ENCODE measurements at places on chromosomes 1 and 21. TPM values are rescaled to one million over a fixed set of nuclear protein-coding genes. Genes with fewer than 3 reads are reported as not detected.
A peak's percentile ranks its signal among the peaks of the same experiment; 100 is the strongest.

GRCh38 chr1:211731456-211732292 lies 56.3 kb upstream of the NEK2 start:
- no peak overlapping the region for H3K4me3 ChIP-seq
- no peaks in the 10 kb centered on the region for H3K27me3 ChIP-seq
- H3K27ac ChIP-seq: no peak overlapping the region
- no peaks in the 10 kb centered on the region for H3K4me1 ChIP-seq
- no peak for DNase-seq
- no peaks in the 10 kb centered on the region for H3K36me3 ChIP-seq

DNA sequence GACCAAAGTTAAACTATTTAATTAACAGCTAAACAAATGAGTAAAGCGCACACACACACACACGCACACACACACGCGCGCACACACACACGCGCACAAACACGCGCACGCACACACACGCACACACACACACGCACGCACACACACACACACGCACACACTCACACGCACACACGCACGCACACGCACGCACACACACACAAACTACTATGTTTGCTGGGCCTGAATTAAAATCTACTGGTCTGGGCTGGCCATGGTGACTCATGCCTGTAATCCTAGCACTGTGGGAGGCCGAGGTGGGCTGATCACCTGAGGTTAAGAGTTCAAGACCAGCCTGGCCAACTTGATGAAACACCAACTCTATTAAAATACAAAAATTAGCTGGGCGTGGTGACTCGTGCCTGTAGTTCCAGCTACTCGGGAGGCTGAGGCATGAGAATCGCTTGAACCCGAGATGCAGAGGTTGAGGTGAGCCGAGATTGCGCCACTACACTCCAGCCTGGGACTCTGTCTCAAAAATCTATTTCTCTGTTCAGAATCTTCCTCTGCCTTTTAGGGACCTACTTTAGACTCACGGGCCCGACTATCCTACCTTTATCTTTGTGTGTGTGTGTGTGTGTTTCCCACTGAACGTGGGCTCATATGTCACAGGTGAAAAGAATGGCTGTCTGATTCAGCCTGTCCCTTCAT lies 37.5 kb upstream of the DNAJC11 start:
- H3K36me3 ChIP-seq: no peaks in the 10 kb centered on the region
- no peak overlapping the region for H3K27ac ChIP-seq
- no peak for DNase-seq
- no peaks in the 10 kb centered on the region for H3K27me3 ChIP-seq

GRCh38 chr1:107359472-107360241 lies 218.8 kb downstream of the NTNG1 start:
- no peaks in the 10 kb centered on the region for H3K27me3 ChIP-seq
- no peaks in the 10 kb centered on the region for H3K36me3 ChIP-seq
- no peaks in the 10 kb centered on the region for H3K4me1 ChIP-seq
- H3K27ac ChIP-seq: no peak overlapping the region
- DNase-seq: no peak
- no peak overlapping the region for H3K4me3 ChIP-seq

GRCh38 chr1:224592636-224593582 lies 23.2 kb upstream of the CNIH3 start:
- no peaks in the 10 kb centered on the region for H3K36me3 ChIP-seq
- no peaks in the 10 kb centered on the region for H3K27me3 ChIP-seq

DNA sequence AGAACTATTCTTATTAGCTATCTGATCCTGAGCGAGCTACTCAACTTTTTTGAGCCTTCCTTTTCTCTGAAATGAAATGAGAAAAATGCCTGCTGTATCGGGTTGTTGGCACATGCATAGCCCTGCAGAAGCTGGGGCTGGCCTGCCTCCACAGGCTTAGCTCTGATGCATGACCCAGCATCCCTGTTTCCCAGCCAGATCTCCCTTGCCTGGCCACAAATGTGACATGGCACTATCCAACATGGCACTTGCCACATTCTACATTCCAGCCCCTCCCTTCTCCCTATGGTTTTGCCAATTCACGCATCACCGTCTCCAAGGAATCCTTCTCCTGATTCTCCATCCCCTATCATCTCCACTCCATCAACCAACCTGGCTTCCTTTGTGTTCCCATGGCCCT lies 13.8 kb downstream of the RNU5D-1 start:
- no peaks in the 10 kb centered on the region for H3K27me3 ChIP-seq
- DNase-seq: no peak
- peak overlapping the region; percentile 54 for H3K4me3 ChIP-seq
- H3K4me1 ChIP-seq: peaks cover 68% of the 10 kb centered on the region
- H3K27ac ChIP-seq: no peak overlapping the region

DNA sequence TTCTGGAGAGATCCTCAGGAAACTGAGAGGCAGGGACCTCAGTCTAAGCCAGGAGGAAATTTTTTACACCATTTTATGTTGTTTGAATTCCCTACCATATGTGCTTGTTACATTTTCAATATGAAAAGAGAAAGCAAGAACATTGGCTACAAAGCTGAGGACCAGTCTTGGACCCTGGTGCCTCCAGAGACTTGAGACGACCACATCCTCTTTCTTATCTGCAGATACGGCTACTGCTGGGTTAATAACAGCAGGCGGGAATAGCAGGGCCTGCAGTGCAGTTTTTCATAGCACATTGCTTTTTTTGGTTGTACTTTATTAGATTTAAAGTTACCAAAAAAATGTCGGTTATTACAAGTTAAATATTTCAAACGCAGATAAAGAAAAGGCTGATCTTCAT lies 3.9 kb downstream of the KDM4A start:
- H3K27ac ChIP-seq: peak overlapping the region; percentile 35
- DNase-seq: no peak
- no peak overlapping the region for H3K4me3 ChIP-seq

- no peak for DNase-seq
- H3K27me3 ChIP-seq: peaks cover 6% of the 10 kb centered on the region
- H3K4me1 ChIP-seq: peaks cover 16% of the 10 kb centered on the region
- H3K36me3 ChIP-seq: peaks cover 2% of the 10 kb centered on the region
These were observed 36.9 kb upstream of the BACH1 start for GRCh38 chr21:29261555-29262540.

DNA sequence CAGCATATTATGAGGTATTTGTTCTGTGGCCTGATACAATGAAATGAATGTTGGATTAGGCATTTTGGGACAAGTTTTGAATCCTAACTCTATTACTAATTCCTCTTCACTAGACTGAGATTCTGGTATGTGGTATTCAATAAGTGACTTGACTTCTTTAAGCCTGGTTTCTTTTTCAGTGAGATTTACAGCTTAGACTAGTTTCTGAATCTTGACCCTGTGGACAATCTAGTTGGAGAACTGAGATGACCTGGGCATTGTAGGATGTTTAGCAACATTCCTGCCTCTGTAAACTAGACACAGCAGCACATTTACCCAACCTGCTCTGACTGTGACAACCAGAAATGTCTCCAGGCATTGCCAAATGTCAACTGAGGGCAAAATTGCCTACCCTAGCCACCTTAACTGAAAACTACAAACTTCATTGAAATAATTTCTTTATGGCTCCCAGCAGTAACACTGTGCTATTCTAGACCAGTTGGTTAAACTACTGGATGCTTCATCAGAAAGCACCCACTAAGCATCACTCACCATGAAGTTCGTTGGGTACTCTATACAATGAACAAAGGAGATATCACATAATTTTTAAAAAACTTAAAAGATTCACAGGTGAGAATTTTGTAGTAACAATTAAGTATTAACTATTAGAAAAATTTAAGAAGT lies 16.8 kb downstream of the PTPRC start:
- peak overlapping the region; percentile 76 for H3K4me3 ChIP-seq
- peak overlapping the region; percentile 99 for H3K27ac ChIP-seq
- H3K27me3 ChIP-seq: no peaks in the 10 kb centered on the region
- H3K4me1 ChIP-seq: peaks cover 88% of the 10 kb centered on the region
- no peak for DNase-seq
- peaks cover 8% of the 10 kb centered on the region for H3K36me3 ChIP-seq

GRCh38 chr1:224589006-224589405 lies 27.1 kb upstream of the CNIH3 start:
- H3K27ac ChIP-seq: no peak overlapping the region
- H3K4me1 ChIP-seq: no peaks in the 10 kb centered on the region
- no peak for DNase-seq
- H3K36me3 ChIP-seq: no peaks in the 10 kb centered on the region
- H3K4me3 ChIP-seq: no peak overlapping the region

- peak overlapping the region; percentile 94 for H3K27ac ChIP-seq
- no peak overlapping the region for H3K4me3 ChIP-seq
- no peaks in the 10 kb centered on the region for H3K27me3 ChIP-seq
- H3K4me1 ChIP-seq: peaks cover 27% of the 10 kb centered on the region
These were observed 70.7 kb downstream of the MTR start for GRCh38 chr1:236865818-236866155.

Gene PRRX1
- not detected for total RNA-seq

DNA sequence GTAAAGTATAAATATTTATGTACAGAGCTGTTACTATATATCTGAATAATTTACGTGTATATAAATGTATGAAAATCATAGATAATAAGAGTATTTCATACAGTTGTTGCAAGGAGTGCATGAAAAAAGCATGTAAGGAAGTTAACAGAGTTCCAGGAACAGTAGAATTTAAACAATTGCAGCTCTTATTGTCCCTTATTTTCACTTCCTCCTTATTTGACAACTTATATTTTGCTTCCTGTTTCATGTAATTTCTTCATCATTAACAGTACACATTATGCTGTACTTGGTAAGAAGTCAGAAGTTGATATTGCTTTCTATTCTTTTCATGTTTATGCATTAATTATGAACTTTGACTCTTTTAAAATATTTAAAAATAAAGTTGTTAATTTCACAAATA lies 681.5 kb downstream of the LRRIQ3 start:
- no peak overlapping the region for H3K4me3 ChIP-seq
- H3K4me1 ChIP-seq: no peaks in the 10 kb centered on the region
- no peak for DNase-seq
- no peaks in the 10 kb centered on the region for H3K27me3 ChIP-seq
- H3K36me3 ChIP-seq: no peaks in the 10 kb centered on the region
- no peak overlapping the region for H3K27ac ChIP-seq

DNA sequence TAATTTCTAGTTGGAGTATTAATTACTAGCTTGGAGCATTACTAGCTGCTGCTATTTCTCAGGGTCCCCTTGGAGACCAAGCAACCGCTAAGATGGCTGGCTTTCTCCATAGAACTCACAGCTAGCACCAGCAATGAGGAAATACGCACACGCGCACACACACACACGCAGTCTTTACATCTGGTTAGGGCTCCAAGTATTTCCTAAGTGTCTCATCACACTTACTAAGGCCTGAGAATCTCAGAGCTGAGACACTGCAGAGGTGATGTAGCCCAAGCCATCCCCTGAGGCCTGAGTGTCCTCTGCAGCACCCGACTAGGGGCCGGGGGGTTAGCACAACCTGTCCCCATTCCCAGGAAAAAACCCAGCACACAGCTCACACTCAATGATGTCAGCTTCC lies 42.5 kb downstream of the ITPKB start:
- DNase-seq: no peak
- H3K4me1 ChIP-seq: peaks cover 93% of the 10 kb centered on the region
- peak overlapping the region; percentile 68 for H3K4me3 ChIP-seq
- no peaks in the 10 kb centered on the region for H3K27me3 ChIP-seq

Gene TDRD5
- not detected for total RNA-seq

DNA sequence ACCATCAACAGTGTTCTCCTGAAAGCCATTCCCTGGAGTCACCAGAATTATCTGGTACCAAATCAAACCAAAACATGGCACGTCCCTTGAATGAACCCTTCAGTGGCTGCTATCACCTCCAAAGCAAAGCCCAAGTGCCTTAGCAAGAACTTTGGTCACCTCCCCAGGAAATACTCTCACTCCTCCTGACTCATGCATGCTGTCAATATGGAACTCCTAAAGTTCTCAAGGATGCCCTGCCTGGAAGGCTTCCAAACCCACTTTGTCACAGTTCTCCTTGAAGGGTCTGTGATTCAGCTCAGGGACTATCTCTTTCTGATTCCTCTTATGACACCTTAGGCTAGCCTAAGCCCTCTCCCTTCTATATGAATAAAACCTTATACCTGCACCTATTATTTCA lies 146.1 kb upstream of the RUNX1 start:
- peaks cover 13% of the 10 kb centered on the region for H3K36me3 ChIP-seq
- H3K27ac ChIP-seq: no peak overlapping the region
- no peak for DNase-seq
- no peaks in the 10 kb centered on the region for H3K27me3 ChIP-seq
- H3K4me3 ChIP-seq: no peak overlapping the region

Gene PLCH2
- 26.3 TPM for total RNA-seq

Gene CA6
- total RNA-seq: 1.6 TPM

DNA sequence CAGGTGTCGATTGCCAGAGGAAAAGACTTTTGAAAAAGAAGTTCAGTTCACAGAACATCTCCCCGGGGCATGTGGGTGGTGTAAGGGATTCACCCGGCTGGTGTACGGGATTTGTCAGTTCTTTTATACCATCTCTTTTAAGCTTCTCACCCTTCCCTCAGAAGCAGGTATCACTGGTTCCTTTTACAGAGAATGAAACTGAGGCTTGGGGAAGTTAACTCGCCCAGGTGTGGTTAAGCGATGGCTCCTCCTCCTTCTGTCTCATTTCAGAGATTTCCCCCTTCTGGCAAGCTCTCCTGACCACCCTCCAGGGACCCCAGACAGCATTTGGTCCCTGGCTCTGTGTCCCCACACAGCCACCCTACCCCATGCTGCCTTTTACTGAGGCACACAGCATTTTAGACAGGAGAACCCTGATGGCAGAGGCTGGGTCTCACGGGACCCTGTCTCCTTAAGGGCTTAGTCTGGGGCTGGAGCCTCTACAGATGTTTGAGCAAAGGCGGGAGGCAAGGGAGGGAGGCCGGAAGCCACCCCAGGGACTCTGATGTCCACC lies 2.8 kb upstream of the ECE1 start:
- H3K27ac ChIP-seq: peak overlapping the region; percentile 92
- peak; percentile 71 for DNase-seq
- peaks cover 2% of the 10 kb centered on the region for H3K36me3 ChIP-seq
- peaks cover 90% of the 10 kb centered on the region for H3K4me1 ChIP-seq
- H3K4me3 ChIP-seq: peak overlapping the region; percentile 91

GRCh38 chr1:92817986-92818764 lies 13.7 kb upstream of the RPL5 start:
- H3K4me3 ChIP-seq: no peak overlapping the region
- H3K27me3 ChIP-seq: peaks cover 13% of the 10 kb centered on the region
- no peaks in the 10 kb centered on the region for H3K36me3 ChIP-seq
- no peaks in the 10 kb centered on the region for H3K4me1 ChIP-seq
- peak; percentile 14 for DNase-seq

- no peaks in the 10 kb centered on the region for H3K36me3 ChIP-seq
- no peak overlapping the region for H3K27ac ChIP-seq
- DNase-seq: no peak
- H3K4me1 ChIP-seq: no peaks in the 10 kb centered on the region
- peaks cover 7% of the 10 kb centered on the region for H3K27me3 ChIP-seq
- H3K4me3 ChIP-seq: no peak overlapping the region
These were observed 274.4 kb downstream of the RPS6KC1 start for GRCh38 chr1:213325482-213325881.

GRCh38 chr1:10869933-10870332 lies 73.5 kb upstream of the CASZ1 start:
- no peak for DNase-seq
- H3K27me3 ChIP-seq: peaks cover 58% of the 10 kb centered on the region
- H3K4me1 ChIP-seq: peaks cover 8% of the 10 kb centered on the region
- no peak overlapping the region for H3K27ac ChIP-seq
- H3K36me3 ChIP-seq: no peaks in the 10 kb centered on the region

All from activated T-cell treated with anti-CD3 and anti-CD28 coated beads, Interleukin-2, amount 50 U/mL, for 72 hours (primary cell).